ENCODE measurements at places on chromosomes 4 and X.

DNA sequence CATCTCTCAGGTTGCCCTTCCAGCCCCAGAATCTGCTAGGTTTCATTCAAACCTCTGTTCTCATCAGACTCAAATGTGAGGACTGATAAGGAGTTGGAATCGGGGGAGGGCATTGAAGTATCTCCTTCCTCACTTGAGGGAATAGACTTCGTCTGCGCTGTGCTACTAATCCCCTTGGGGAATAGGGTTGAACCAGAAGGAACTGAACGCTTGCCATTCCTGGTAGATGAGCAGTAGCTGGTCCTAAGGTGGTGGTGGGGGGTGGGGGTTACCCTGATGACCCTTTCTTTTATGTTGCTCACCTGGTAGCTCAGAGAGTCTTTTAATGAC is 692 bp upstream of the SLC9A7 start:
- no peak for DNase-seq

- no peak for DNase-seq
These were observed 150.4 kb upstream of the NOCT start for GRCh38 chr4:138864961-138865720.

DNA sequence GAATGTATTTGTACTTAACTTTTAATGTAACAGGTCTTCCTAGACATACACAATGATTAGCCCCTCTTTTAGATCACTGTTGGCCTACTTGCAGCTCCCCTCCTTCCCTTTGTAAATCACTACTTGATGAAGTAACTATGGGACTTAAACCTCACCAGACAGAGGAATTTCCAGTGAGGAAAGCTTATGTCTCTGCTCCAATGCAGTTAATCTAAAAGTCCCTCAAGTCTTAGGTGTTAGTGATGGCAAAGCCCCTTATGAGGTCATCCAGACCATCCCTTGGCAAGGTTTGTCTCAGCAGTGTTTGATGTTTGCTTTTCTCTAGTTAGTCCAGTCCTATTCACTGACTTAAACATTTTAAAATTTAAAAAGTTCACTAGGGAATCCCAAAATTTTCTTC is 877.3 kb upstream of the INTU start:
- DNase-seq = no peak

DNA sequence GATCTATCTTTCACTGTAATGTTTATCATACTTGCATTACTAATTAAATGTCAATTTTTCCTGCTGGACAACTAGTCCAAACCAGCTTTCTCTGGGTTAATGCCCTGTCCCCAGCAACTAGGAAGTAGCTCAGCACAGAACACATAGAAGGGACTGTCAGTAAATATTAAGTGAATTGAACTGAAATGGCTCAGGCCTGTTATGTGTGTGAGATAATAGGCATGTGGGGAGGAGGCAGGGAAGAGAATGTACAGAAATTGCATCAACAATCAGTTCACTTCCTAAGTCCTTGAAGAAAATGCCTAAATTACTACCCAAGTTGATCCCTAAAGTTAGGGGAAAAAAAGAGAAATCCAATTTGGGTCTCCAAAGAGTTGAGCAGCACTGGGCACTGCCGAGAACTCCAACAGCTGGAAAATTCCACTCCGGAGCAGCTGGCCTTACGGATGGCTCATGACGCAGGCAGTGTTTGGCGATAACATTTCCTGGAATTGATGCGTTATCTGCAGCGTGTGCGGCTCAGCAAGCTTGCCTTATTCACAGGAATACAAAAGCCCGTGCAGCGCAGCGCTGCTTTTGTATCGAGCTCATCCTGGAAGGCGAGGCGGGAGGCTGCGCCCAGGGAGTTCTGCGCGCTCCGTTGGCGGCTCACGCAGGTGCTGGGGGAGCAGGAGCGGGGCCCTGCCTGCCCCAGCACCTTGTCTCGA is 297.3 kb upstream of the LCORL start:
- DNase-seq = no peak

- DNase-seq = peak; percentile 4
These were observed 29.0 kb downstream of the PDHA1 start for GRCh38 chrX:19372547-19373331.

- no peak for DNase-seq
These were observed 43.7 kb downstream of the ANTXR2 start for GRCh38 chr4:80029364-80029763.

DNA sequence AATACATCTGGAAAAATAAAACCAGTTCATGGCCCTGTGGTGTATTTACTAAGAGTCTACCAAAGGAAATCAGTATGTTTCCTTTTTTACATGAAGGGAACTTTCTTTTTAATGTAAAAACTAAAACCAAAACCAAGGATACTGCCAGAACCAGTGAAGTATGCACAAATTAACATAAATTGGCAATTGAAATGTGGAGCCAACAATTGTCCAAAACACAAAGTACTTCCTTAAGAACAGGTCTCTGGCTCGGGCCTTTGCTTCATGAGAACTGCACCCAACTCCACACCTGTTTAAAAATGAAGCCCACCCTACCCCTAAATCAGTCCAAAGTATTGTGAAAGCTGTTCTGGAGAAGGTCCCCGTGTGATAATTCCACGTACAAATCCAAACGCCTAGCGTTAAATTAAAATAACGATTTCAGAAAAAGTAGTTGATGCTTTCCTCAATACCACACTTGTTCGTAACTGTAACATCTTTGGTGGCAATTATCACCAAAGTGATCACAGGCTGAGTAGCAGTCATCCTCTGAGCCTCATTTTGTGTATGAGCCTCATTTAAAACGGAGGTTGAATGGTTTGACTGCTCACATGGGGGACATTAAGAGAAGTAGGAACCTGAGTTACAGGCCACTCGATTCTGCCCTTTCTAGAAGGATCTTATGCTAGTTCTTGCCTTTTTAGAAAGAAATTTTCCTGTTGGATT is 93.0 kb downstream of the GEMIN8 start:
- no peak for DNase-seq

DNA sequence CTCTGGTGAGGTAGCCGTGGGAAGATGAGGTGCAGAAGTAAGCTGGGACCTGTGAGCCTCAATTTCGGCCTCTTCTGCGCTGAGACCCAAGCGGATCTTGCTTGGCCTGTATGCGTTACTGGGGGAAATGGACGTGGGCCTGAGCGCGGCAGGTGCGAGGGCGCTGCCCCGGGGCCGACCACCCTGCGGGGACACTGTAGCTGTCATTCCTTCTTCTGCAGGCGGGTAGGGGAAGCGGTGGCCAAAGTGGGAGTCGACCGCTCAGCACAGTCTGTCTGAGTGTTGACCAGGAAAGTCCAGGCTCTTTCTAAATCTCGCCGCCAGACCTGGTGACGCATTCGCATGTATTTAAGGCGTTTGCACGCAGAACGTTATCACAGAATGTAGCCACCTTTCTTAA is 3.3 kb upstream of the LRAT start:
- no peak for DNase-seq

GRCh38 chr4:162356181-162356580 is 192.4 kb upstream of the FSTL5 start:
- no peak for DNase-seq

- DNase-seq = no peak
These were observed 124.9 kb downstream of the IQCM start for GRCh38 chr4:149690726-149691125.

- no peak for DNase-seq
These were observed 195.0 kb upstream of the LDB2 start for GRCh38 chr4:17093481-17093880.

- no peak for DNase-seq
These were observed 23.9 kb downstream of the ADRA2C start for GRCh38 chr4:3790006-3790561.

GRCh38 chrX:11386001-11386523 is 92.8 kb downstream of the AMELX start:
- DNase-seq = no peak

DNA sequence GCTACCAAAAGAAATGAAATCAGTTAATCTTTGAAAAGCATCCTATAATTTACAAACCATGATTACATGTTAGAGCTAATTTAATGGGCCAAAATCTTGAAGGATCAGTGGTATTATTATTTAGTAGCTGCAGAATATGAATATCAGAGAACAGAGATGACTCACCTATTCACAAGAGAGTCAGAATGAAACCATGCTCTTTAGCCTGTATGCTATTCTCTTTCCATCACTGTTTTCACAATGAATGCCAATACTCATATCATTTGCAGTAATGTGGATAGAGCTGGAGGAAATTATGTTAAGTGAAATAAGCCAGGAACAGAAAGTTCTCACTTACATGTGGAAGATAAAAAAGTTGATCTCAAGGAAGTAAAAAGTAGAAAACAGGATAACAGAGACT is 414.1 kb downstream of the CENPC start:
- DNase-seq = no peak

GRCh38 chrX:70754169-70754848 is 154.2 kb downstream of the TEX11 start:
- no peak for DNase-seq
